ENCODE measurements at places on chromosomes 1 and 21.

- peak; percentile 54 for DNase-seq
Measured at GRCh38 chr1:64962441-64962840, 3.9 kb downstream of the JAK1 start.

DNA sequence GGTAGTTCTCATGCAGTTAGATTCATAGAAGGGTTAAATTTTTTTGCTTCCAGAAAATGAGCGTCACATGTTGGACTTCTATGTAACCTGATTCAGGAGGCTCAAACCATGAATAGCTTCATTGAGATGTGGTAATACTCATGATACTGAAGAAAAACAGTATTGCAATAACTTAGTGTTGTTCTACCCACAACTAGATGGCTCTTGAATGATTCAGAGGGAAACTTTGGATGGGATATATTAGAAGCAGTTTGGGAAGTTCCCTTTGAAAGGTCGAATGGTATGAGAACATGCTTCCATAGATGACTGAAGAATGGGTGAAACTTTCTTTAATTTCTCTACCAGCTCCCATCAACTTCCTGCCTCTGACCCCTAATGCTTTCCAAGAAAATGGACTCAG, 211.7 kb upstream of the PTGFR start:
- DNase-seq: no peak

DNA sequence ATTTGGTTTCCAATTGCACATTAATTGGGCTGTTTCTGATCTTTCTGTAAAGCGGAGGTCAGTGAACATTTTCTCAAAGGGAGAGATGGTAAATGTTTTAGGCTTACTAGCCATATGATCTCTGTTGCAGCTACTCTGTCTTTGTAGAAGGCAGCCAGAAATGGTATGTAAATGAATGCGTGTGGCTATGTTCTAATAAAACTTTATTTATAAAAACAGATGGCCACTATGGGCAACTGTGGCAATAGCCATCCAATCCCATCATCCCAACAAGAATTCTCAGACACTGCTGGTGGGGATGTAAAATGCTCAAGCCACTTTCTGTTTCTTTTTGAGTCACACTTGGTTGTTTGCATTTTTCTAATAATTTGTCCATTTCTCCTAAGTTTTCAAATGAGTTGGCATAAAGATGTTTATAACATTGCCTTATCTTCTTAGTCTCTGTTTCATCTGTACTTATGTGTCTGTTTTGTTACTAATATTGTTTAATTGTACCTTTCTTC, 448.8 kb upstream of the VAMP3 start:
- no peak for DNase-seq

DNA sequence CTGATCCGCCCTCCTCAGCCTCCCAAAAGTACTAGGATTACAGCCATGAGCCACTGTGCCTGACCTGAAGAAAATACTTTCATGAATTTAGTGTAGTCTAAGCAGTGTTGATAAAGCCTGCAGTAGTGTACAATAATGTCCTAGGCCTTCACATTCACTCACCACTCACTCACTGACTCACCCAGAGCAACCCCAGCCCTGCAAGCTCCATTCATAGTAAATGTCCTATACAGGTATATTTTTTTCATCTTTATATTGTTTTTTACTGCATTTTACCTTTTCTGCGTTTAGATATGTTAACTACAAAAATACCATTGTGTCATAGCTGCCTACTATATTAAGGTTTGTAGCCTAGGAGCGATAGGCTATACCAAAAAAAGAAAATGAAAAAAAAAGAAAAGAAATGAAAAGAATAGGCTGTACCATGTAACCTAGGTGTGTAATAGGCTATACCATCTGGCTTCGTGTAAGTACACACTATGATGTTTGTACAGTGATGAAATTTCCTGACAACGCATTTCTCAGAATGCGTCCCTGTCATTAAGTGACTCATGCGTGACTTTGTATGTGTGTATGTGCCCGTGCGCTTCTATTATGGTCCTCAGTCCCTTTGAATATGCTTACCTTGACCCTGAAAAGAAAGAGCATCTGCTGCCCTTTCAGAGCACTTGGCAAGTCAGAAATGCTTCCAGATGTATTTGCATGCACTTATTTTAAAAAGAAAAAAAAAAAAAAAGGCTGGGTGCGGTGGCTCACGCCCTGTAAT, 9.2 kb upstream of the SLAMF8 start:
- DNase-seq: no peak

DNA sequence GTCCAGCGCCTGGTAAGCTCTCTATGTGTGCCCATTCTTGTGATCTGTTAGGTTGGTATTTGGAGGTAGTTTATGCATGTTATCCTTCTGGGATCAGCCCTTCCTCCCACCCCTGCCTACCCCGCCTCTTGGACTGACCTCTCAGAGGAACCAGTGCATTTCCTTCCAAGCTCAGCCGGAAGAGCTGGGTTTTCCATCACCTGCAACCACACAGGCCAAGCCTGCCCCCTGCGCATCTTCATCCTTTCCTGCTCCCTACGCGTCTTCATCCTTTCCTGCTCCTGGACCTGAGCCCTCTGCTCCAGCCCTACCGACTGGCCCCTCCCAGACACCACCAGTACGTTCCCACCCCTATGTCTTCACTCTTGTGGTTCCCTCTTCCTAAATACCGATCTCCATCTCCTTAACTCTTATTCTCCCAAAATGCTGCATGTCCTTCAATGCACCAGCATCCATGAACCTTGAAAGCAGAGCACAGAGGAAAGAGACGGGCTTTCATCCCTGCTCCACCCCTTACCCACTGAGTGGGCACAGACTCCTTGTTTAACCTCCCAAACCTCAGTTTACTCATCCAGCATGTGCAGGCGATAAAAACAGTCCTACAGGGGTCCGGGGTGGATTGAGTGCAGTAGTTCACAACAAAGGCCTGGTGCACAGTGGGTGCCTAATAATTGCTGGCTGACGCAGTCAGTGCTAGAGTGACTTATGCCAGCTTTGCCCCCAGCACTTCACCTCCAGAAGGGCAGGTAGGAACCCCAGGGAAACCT, 526.3 kb downstream of the MATN1 start:
- DNase-seq: no peak

Data from B cell (primary cell).